Right atrium auricular region (tissue), 2 donors: ENCODE measurements at places on chromosomes 2 and 18. TPM values are rescaled to one million over a fixed set of nuclear protein-coding genes. Genes with fewer than 3 reads are reported as not detected.

DNA sequence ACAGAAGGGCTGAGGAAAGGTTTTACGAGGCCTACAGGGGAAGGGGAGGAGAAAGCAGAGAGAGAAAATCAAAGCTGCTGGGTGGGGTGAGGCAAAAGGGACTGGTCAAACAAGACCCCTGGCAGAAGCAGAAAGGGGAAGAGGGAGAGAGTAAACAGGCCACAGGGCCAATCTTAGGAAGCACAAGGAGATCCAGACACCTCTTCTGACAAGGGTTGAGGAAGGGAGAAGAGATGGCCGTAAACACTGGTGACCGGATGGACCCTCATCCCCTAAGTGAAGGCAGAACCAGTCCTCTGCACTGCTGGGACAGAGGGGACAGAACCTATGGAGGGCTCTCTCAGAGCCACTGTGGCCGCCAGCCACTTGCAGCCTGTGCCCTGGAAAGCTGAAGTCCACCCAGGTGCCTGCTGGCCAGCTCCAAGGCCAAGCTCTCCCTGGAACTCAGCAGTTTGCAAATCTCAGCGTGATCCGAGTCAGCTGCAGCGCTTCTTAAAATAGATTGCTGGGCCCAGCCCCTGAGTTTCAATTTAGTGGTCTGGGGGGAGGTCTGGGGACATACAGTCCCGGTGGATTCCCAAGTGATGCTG lies 108.8 kb downstream of the TMEM163 start:
- no peak for DNase-seq

GRCh38 chr2:83686863-83687262 lies 772.2 kb downstream of the SUCLG1 start:
- no peak for DNase-seq

- no peak for DNase-seq
Observed at GRCh38 chr18:24613896-24614640, 153.6 kb downstream of the HRH4 start.

DNA sequence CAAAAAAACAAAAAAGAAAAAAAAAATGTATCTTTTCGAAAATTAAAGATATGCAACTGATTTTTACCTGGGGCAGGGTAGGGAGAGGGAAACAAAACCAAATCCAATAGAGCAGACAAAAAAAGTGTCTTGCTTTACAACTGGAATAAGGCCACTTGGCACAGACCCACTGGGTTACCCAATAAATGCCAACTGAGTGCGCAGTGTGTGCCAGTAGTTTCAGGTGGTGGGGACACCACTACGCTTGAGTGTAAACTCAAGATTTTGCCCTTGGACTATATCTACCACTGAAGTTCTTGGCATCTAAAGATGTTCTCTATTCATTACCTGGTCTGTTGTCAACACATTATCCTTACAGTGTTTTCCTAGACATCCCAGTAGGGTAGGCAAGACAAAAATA lies 16.3 kb downstream of the VPS4B start:
- DNase-seq, result no peak

DNA sequence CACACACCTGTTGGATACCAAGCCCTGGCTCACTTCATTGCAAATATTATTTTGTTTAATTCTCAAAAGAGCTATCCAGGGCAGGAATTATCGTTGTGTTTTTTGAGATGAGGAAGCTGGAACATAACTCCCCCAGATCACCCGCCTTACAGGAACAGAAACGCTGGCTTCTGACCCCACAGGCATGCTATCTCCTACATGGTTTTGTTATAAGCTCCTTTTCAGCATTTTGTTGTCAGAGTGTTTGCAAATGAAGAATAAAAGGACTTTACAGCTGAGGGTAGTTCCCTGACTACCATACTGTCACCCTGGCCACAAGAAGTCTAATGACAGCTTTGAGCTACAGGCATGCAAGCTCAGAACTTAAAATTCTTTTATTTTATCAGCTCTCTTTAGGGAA lies 62.0 kb upstream of the MRPS9 start:
- no peak for DNase-seq

GRCh38 chr2:54969940-54970338 lies 80.3 kb downstream of the RTN4 start:
- no peak for DNase-seq

Gene NYAP2
- not detected for total RNA-seq

GRCh38 chr2:223597076-223597475 lies 5.1 kb downstream of the SCG2 start:
- DNase-seq, result no peak

Gene CHPF
- total RNA-seq, result 228 TPM

DNA sequence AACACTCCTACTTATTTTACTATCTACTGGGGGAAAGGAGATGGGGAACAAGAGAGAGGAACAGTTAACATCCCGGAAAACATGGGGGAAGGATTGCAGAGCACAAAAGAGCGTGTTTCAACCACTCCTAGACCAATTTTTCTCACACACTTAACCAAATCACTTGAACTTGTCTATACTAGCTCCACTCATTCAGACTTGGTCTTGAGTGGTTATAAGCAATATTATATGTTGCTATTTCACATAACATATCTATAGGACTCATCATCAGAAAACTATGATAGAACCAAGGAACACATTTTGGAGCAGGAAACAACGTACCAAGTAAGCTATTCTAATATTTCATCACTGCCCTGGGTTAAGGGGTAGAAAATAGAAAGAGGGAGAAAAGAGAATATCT lies 31.5 kb downstream of the SLC25A12 start:
- DNase-seq, result no peak

- no peak for DNase-seq
Observed at GRCh38 chr18:39345321-39345720, 1779.7 kb upstream of the CELF4 start.

DNA sequence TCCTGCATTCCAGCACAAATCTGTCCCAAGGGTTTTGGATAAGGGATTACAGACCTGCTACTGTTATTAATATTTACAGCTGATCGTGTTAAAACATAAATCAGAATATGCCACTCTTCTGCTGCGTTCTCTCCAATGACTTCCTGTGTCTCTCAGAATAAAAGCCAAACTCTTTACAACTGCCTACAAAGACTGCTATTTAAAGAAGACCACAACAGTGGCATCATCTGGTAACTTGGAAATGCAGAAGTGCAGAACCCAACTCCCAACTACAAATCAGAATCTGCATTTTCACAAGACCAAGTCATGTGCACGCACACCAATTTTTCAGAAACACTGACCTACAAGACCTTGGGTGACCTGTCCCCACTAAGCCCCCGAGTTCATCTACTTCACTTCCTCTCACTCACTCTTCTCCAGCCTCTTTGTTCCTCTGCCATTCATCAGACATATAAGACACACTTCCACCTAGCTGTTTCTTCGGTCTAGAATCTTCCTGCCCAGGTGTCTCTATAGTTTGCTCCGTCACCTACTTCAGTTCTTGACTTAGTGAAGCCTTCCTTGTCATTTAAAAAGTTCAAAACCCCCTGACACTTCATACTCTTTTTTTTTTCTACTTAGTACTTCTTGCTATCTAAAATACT lies 36.0 kb downstream of the CHN1 start:
- DNase-seq, result no peak

Gene FHOD3
- total RNA-seq, result 114 TPM

- DNase-seq, result no peak
Observed at GRCh38 chr2:75289771-75290170, 90.5 kb upstream of the TACR1 start.

- DNase-seq, result no peak
Observed at GRCh38 chr2:228447266-228447915, 265.9 kb upstream of the SPHKAP start.

Gene KHK
- total RNA-seq, result 0.82 TPM
